GM23338 (cell line): ENCODE measurements at places on chromosomes 11 and 22. TPM values are rescaled to one million over a fixed set of nuclear protein-coding genes. Genes with fewer than 3 reads are reported as not detected.

PPFIA1 gene
- polyA plus RNA-seq: 41.7 and 47.0 TPM in 2 replicates

DNA sequence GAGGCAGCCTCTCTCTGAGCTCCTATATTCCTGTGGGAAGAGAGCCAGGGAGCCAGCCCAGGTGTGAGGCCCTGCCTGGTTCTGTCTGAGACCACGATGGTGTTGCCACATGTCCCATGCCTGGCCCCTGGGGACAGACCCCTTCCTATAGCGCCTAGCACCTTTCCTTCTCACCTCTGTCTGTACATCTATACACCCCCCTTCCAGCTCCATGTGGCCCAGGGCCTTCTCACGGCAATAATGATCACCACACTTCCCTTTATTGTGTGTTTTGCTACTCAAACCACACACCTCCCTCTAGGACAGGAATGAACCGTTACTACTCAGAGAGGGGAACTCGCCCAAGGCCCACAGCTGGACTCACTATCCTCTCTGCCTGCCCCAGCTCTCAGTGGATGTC is 12.8 kb downstream of the CD82 start:
- no peak overlapping the region for H3K4me3 ChIP-seq
- no peaks in the 10 kb centered on the region for H3K36me3 ChIP-seq
- no peak for DNase-seq

CSRP3 gene
- 0.38 TPM in 1 of 2 replicates, not detected in the other for polyA plus RNA-seq

GRCh38 chr11:60842668-60843600 is 1.0 kb downstream of the CCDC86 start:
- peaks cover 18% of the 10 kb centered on the region for H3K4me1 ChIP-seq
- no peaks in the 10 kb centered on the region for H3K27me3 ChIP-seq
- no peak for DNase-seq
- H3K36me3 ChIP-seq: no peaks in the 10 kb centered on the region
- peak overlapping the region; percentile 93 for H3K4me3 ChIP-seq

- H3K4me1 ChIP-seq: no peaks in the 10 kb centered on the region
- no peaks in the 10 kb centered on the region for H3K27me3 ChIP-seq
- no peaks in the 10 kb centered on the region for H3K36me3 ChIP-seq
- no peak for DNase-seq
These were observed 43.0 kb upstream of the LRRC32 start for GRCh38 chr11:76713499-76713898.

HSPB2 gene
- polyA plus RNA-seq: 2.2 and 2.6 TPM in 2 replicates

- peaks cover 16% of the 10 kb centered on the region for H3K4me1 ChIP-seq
- H3K4me3 ChIP-seq: peak within 1 kb of the TSS; percentile 79
- no peaks in the 10 kb centered on the region for H3K27me3 ChIP-seq
- H3K36me3 ChIP-seq: peaks cover 12% of the 10 kb centered on the region; the same call in 1 of the 2 replicates
- DNase-seq: peak; percentile 99
- peak within 1 kb of the TSS; percentile 95 for H3K27ac ChIP-seq
These were observed at the start of gene OTUB1 for GRCh38 chr11:63986156-63986931. Gene OTUB1 (plus strand): TSS chr11:63986438. CDS start chr11:63986457, 19 bp downstream.

GRCh38 chr22:42957958-42958357 is 57.0 kb downstream of the PACSIN2 start:
- peaks cover 45% of the 10 kb centered on the region for H3K4me1 ChIP-seq
- H3K27ac ChIP-seq: no peak overlapping the region; the same call in 1 of the 2 replicates
- no peaks in the 10 kb centered on the region for H3K27me3 ChIP-seq
- DNase-seq: no peak

DNA sequence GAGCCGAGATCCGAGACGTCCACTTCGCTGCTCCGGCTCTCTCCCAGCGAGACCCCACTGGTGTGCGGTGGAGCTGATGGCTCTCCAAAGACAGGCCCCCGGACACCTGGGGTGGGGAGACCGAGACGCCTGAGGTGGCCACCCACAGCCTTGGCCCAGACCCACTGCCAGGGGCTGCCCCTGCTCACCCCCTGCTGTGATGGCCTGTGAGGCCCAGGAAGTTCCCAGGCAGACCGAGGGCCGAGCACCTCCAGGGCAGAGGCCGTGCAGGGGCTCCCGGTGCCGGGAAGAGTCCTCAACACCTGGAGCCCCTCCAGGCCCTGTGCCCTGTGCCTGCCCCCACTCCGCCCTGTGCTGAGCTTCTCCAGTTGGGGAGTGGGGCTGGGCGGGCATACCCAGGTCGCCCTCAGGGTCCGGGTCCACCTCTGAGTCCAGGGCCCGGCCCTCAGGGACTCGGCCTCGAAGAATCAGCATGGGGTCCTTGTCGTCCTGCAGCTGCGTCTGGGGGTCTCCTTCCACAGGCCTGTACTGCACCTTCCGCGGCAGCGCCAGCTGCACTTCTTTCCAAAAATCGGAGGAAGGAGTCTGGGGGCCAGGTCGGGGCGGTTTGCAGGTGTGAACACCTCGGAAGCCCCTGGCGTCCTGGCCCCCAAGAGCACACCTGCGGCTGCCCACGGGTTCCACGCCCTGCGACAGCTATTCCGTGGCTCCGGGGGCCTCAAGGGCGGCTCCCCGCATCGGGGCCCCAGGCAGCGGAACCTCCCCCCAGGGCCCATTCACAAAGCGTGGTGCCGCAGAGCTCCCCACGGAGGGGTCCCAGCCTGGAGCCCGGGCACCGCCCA is 8.6 kb downstream of the SIGIRR start:
- H3K4me1 ChIP-seq: no peaks in the 10 kb centered on the region
- peak overlapping the region; percentile 59 for H3K4me3 ChIP-seq
- no peak for DNase-seq
- H3K36me3 ChIP-seq: no peaks in the 10 kb centered on the region

DNA sequence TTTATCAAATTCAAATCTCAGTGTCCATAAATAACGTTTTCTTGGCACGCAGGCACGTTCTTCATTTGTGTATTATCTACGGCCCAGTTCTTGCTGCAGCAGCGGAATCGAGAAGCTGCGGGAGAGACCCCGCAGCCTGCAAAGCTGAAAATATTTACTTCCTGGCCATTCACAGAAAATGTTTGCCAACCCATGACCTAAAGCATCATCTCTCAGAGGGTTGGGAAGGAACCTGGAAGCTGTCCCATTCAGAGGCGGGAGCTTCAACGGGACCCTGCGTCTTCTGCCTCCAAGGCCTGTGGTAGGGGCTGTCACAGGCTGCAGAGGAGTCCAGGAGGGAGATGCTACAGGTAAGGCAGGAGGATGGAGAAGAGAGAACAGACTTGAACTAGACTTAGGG is 319.2 kb downstream of the MN1 start:
- H3K27ac ChIP-seq: no peak overlapping the region
- DNase-seq: no peak
- H3K36me3 ChIP-seq: no peaks in the 10 kb centered on the region
- no peak overlapping the region for H3K4me3 ChIP-seq
- no peaks in the 10 kb centered on the region for H3K27me3 ChIP-seq
- H3K4me1 ChIP-seq: peaks cover 14% of the 10 kb centered on the region

DNA sequence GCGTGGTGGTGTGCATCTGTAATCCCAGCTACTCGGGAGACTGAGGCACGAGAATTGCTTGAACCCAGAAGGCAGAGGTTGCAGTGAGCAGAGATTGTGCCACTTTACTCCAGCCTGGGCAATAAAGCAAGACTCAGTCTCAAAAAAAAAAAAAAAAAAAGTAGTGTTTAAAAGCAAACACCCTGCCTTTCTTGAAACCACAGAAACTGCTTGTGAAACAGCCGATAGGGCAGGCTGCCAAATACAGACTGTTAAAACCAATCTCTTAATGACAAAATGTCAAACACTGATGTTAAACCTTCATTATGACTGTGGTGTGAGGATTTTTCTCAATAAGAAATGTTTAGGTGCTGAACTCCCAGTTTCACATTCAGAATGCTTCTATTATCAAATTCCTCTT is 27.3 kb downstream of the MARK2 start:
- H3K27me3 ChIP-seq: no peaks in the 10 kb centered on the region
- H3K4me1 ChIP-seq: peaks cover 25% of the 10 kb centered on the region
- H3K36me3 ChIP-seq: no peaks in the 10 kb centered on the region; the same call in 1 of the 2 replicates

- H3K27ac ChIP-seq: no peak overlapping the region
- no peak for DNase-seq
- no peaks in the 10 kb centered on the region for H3K36me3 ChIP-seq
- no peak overlapping the region for H3K4me3 ChIP-seq
- H3K27me3 ChIP-seq: no peaks in the 10 kb centered on the region
These were observed 11.3 kb upstream of the GDPD5 start for GRCh38 chr11:75536786-75537641.

SC5D gene
- 66.7 and 79.0 TPM in 2 replicates for polyA plus RNA-seq

DNA sequence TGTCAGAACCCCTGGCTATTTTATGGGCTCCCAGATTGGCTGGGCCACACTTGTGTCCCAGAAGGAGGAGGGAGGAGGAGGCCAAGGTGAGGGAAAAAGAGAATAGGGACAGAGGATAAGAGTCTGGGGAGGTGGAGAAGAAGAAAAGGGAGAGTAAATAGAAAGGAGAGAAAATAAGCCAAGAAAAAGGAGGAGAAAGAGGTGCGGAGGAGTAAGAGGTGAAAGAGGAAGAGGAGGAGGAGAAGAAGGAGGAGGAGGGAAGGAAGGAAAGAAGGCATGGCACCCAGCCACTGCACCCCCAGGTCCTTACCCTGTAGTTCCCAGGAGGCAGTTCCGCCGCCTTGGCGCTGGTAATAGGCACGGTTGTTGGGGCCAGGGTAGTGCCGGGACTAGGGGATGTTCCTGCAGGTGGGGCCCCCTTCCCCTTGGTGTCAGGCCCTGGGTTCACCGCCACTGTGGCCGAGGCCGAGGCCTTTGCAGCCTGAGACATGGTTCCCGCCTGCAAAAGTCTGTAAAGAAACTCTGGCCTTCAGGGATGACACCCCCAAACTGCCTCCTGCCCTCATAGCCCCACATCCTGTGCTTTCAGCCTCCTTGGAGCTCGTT is 1.9 kb downstream of the CRYBB1 start:
- peaks cover 34% of the 10 kb centered on the region for H3K27me3 ChIP-seq
- H3K27ac ChIP-seq: no peak overlapping the region
- no peak for DNase-seq
- H3K36me3 ChIP-seq: no peaks in the 10 kb centered on the region
- no peak overlapping the region for H3K4me3 ChIP-seq

DNA sequence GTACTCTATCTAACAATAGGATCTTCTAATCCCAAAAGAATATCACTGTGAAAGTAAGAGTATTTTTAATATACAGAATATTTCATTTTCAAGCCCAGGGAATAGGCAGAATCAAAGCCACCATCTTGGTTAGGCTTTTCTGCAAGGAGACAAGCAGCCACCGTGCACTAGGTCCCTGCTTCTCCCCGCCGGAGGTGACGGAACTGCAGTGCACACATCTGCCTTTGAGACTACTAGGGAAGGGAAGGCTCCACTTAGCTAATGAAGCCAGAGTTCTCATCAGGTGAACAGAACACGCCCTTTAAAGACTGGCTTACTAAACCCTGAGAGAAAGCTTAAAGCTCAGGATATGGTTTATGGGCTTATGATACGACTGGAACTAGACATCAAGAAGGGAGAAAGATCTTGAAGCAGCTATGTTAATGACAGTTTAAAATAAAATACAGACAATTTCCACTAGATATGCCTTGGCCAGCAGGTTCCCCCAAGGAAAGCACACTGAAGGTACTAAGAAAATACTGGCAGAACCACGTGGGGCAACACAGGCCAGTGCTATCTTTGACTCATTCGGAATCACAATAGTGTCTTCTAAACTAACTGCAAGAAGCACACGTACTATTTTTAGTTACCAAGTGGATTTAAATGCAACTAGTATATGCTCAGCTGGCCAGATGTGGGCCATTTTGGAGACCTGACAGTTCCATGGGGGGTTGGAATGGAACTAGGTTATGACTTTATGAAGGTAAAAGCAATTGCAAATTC is 127.4 kb upstream of the LMO1 start:
- H3K4me1 ChIP-seq: peaks cover 17% of the 10 kb centered on the region
- no peak overlapping the region for H3K4me3 ChIP-seq
- H3K36me3 ChIP-seq: no peaks in the 10 kb centered on the region
- no peak overlapping the region for H3K27ac ChIP-seq
- H3K27me3 ChIP-seq: no peaks in the 10 kb centered on the region

GRCh38 chr11:61803889-61804647 is 11.4 kb downstream of the FEN1 start:
- DNase-seq: no peak
- no peak overlapping the region for H3K4me3 ChIP-seq
- no peaks in the 10 kb centered on the region for H3K27me3 ChIP-seq
- H3K27ac ChIP-seq: no peak overlapping the region
- peaks cover 45% of the 10 kb centered on the region for H3K36me3 ChIP-seq

- H3K27ac ChIP-seq: no peak overlapping the region
- H3K36me3 ChIP-seq: no peaks in the 10 kb centered on the region
- H3K27me3 ChIP-seq: no peaks in the 10 kb centered on the region
These were observed 4.9 kb downstream of the MUC5AC start for GRCh38 chr11:1162491-1163311.

GRCh38 chr22:29344137-29344536 is 28.6 kb upstream of the RASL10A start:
- no peak overlapping the region for H3K27ac ChIP-seq
- H3K4me3 ChIP-seq: no peak overlapping the region
- H3K27me3 ChIP-seq: no peaks in the 10 kb centered on the region
- DNase-seq: no peak
- peaks cover 9% of the 10 kb centered on the region for H3K36me3 ChIP-seq

- no peaks in the 10 kb centered on the region for H3K36me3 ChIP-seq
- no peak overlapping the region for H3K4me3 ChIP-seq
- no peaks in the 10 kb centered on the region for H3K27me3 ChIP-seq
- H3K27ac ChIP-seq: no peak overlapping the region
These were observed 24.3 kb downstream of the SCN3B start for GRCh38 chr11:123630126-123630608.

NOL12 gene
- polyA plus RNA-seq: 48.5 and 58.8 TPM in 2 replicates
